ENCODE measurements at places on chromosomes 11 and 22. TPM values are rescaled to one million over a fixed set of nuclear protein-coding genes. Genes with fewer than 3 reads are reported as not detected.

DNA sequence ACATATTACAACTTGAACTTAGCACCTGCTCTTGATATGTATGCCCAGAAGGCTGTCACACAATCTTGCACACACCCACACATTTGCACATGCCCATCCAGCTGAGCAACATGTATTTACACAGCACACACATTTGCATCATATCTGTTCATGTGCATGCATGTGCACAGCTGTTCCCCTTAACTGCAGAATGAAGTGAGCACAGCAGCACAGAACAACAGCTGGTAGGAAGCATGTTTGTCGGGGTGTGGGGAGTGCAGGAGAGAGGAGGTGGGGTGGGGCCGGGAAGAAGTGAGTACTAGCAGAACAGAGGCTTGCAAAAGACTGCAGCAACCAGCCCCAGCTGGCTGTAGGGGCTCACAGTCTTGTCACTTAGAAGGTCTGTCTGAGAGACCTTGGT, 296.5 kb downstream of the KIRREL3 start:
- no peak for ATAC-seq

- peak; percentile 92 for ATAC-seq
Measured at GRCh38 chr11:96062134-96062533, 138.2 kb upstream of the MTMR2 start.

DNA sequence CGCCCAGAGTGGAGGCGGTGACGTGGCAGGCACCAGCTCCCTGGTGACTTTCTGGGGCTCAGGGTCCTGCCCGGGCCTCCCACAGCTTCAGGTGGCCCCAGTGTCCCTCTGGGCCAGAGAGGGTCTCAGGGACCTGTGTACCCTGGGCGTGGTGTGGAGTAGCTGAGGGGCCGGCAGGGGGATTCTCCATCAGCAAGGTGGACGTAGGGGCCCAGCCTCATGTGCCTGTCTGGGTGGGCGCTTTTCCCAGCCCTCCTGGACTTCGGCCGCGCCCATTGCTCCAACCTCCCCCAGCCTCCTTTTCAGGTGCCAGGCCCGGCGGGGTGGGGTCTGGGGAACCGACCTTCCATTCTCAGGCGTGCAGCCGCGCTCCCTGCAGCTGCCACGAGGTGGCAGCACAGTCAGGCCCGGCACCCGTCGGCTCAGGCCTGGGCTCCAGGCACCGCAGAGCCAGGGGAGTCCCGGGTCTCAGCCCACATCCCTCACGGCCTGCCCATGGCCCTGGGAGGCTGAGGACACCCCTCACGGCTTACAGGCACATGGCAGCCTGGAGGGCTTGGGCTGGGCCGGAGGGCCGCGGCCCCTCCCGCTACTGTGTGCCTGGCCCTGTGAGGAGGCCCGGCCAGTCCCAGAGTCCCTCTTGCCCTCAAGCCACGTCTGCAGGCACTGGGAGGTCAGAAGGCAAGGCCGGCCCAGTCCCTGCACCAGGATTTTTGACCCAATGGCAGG, 19.9 kb upstream of the MUC5B start:
- peak; percentile 83 for ATAC-seq

The STARD10 gene
- total RNA-seq, result 16.4 TPM

DNA sequence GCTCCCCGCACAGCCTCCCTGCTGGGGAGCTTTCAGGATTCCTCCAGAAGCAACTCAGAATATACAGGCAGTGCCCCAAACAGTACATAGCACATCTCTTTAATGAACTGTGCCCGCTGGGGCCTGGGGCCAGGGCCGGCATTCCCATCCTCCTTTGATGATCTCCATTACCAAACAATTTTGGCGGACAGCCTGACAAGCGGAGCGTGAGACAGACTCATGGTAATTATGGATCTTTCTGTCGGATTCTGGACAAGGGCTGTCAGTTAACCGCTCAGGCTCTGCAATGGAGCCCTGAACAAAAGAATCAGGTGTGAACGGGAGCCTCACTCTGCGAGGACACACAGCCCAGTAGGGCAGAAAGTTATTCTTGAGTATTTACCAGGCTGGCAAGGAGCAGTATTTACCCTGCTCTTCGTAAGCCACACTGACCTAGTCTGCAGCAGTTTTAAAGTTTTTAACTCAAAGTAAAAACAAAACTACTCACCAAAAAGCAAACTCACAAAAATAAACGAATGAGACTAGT, 174.0 kb downstream of the TBC1D22A start:
- ATAC-seq, result no peak

The MDK gene
- 8.5 TPM for total RNA-seq

DNA sequence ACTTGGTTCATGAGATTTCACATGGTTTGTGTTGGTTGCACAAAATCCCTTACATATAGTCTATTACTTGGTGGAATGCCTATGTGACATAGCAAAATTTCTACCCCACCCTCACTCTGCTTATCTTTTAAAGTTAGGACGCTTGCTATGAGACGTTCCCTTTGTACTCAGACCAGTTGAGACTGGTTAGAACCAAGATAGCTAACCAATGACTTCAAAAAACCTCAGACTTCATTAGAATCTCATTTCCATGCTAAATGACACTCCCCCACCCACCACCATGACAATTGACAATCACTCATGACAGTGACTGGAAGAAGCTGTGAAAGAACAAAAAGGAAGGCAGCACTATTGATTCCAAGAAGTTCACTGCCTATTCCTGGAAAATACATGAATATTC, 313.6 kb downstream of the ETS1 start:
- ATAC-seq, result no peak

The HBB gene
- total RNA-seq, result not detected

GRCh38 chr22:46815896-46816731, 53.7 kb downstream of the TBC1D22A start:
- peak; percentile 32 for ATAC-seq

DNA sequence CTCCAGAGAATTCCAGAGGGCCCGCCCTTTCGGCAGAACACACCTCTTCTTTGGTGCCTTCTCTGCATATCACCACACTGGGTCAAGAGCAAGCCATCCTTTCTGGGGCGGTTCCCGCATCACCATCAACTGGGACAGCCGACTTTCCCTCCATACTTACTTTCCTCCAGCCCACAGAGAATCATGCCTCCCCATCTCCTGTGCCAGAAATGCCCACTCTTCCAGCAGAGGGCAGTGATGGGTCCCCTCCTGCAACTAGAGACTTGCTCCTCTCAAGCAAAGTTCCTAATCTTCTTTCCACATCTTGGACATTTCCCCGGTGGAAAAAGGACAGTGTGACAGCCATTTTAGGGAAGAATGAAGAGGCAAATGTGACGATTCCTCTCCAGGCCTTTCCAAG, 157.7 kb downstream of the C11orf91 start:
- ATAC-seq, result peak; percentile 32

- ATAC-seq, result no peak
Measured at GRCh38 chr11:83449338-83449913, 163.3 kb upstream of the CCDC90B start.

The RIMBP3B gene
- total RNA-seq, result 0.39 TPM

DNA sequence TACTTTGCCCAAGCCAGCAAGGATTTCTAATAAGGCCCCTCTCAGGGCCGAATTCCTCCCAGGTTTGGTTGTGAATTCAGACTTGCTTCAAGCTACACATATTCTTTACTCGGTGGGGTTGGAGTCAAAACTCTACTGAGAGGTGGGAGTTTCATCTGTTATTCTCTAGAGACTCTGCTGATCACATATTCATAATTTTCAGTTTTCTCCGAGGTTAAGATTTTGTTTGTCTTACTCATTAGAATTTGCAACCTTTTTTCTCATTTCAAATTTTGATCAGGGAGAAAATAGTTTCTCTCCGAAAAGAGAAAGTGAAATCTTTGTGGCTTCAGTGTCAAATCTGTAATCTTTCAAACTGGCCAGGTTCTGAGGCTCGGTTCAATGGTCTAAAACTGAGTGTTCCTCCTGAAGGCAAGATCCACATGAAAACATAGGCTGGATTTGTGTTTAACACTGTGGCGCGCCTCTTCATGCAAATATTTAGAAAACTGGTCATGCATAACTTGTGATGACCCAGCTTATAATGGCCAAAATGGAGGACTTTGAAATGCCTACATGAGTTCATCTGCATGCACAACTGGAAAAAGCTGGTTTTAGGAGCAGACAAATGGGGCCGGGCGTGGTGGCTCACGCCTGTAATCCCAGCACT, 21.5 kb upstream of the GSTP1 start:
- ATAC-seq, result peak; percentile 78

The SMTNL1 gene
- not detected for total RNA-seq

Measured in activated T-helper 17 cell treated with anti-CD3 and anti-CD28 coated beads, Interleukin-2, amount 50 U/mL, for 72 hours (primary cell).